ENCODE measurements at places on chromosomes 5 and 9. TPM values are rescaled to one million over a fixed set of nuclear protein-coding genes. Genes with fewer than 3 reads are reported as not detected.

The SH3RF2 gene
- not detected for total RNA-seq

The OCLN gene
- 4.3 TPM for total RNA-seq

The C9orf57 gene
- not detected for total RNA-seq

The MAP1B gene
- 2,530 TPM for total RNA-seq

The MAMDC2 gene
- total RNA-seq = 0.22 TPM

The DOK3 gene
- 29.2 TPM for total RNA-seq

The PTGER4 gene
- not detected for total RNA-seq

The GMCL2 gene
- not detected for total RNA-seq

The SFXN1 gene
- total RNA-seq = 67.7 TPM

The TMEM174 gene
- total RNA-seq = not detected

The CCNI2 gene
- 0.17 TPM for total RNA-seq

The PCDHA11 gene
- total RNA-seq = 23.2 TPM

The BOD1 gene
- total RNA-seq = 62.7 TPM

The TRIM14 gene
- total RNA-seq = 0.71 TPM

The ACTBL2 gene
- total RNA-seq = not detected

The OR2Y1 gene
- not detected for total RNA-seq

The PTGS1 gene
- 0.39 TPM for total RNA-seq

The TMEM252 gene
- not detected for total RNA-seq

The TENT4A gene
- total RNA-seq = 23.7 TPM

The TAF11L5 gene
- 0.83 TPM for total RNA-seq

The GPR150 gene
- total RNA-seq = not detected

The NHP2 gene
- total RNA-seq = 128 TPM

The ADAMTS16 gene
- total RNA-seq = 4.8 TPM

The SYNPO gene
- 16.1 TPM for total RNA-seq

The SPAG8 gene
- total RNA-seq = not detected

The KIF20A gene
- total RNA-seq = 8.7 TPM

The SHISAL2B gene
- total RNA-seq = not detected

The INSL4 gene
- not detected for total RNA-seq

The SPINK6 gene
- not detected for total RNA-seq

The EIF4E1B gene
- total RNA-seq = not detected

The EGFLAM gene
- total RNA-seq = 13.2 TPM

The SLCO6A1 gene
- total RNA-seq = 1.6 TPM

The ANKRD31 gene
- 0.42 TPM for total RNA-seq

The TPPP gene
- total RNA-seq = 44.5 TPM

The MARVELD2 gene
- 1.6 TPM for total RNA-seq

The SLC25A48 gene
- total RNA-seq = 1.7 TPM

The FAM153A gene
- total RNA-seq = not detected

The MYO10 gene
- total RNA-seq = 23.1 TPM

The TEK gene
- 1.0 TPM for total RNA-seq

The TBC1D13 gene
- total RNA-seq = 25.6 TPM

The ZNF454 gene
- total RNA-seq = 9.3 TPM
